LHCN-M2 (cell line): ENCODE measurements at places on chromosomes 1 and 21. TPM values are rescaled to one million over a fixed set of nuclear protein-coding genes. Genes with fewer than 3 reads are reported as not detected.

CELA2B gene
- total RNA-seq, result not detected in 2 replicates

DNA sequence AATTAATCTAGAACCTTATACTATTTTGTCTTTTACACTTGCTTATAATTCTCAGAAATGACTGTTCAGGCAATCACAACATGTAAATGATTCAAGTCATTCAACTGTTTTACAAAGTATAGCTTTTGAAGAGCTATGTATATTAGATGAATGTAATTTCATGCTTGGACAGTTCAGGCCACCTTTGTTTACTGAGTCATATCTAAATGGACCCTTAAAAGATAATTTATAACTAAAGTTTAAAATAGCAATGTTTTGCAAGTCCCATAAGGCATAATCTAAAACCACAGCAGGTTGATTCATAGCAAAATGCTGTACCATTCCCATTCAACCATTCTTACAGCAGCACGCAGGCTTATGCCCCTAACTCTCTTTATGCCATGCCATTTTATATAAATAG lies 64.8 kb downstream of the PIK3R3 start:
- DNase-seq, result no peak

SLC9C2 gene
- total RNA-seq, result not detected in 2 replicates

PALMD gene
- total RNA-seq, result 56.5 and 75.1 TPM in 2 replicates

DNA sequence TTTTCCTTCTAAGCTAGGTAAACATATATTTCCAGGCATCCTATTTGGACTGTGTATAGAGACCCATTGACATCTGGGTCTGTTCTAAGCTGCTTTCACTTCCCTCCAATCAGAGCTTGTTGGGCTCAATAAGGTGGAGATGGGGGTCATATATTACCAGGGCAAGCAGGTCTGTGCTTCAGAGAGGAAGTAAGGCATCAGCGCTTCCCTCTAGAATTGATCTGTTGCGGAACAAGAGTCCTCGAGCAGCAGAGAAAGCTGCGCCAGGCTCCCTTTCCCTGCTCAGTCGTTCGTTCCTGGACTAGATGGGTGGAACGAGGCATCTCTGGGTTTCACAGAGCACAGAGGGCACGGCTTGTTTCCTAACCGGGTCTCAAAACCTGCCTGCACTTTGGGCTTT lies 63.5 kb downstream of the DISC1 start:
- DNase-seq, result no peak

DNA sequence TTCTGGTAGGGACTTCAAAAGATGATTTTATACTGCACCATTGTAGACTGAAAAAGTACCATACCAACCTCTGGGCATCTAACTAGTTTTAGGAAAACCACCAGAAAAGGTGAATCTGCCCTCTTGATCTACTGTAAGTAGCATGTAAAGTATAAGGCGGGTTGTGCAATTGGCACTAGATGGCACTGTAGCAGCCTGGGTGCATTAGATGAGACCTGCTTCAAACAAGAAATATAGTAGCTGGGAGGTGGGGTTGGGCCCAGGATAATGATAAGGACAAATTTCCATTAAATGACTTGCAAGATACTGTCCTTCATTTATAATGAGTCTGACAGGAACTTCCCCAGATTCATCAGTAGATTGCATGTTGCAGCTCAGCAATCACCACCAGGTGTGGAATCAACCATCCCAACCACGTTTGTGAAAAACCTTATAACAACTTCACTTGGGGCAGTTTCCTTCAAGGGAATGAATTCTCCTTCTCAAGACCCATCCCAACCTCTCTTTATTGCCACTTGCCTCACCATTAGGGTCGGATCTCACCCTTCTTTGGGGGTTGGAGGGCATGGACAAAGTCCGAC lies 37.3 kb upstream of the IL10 start:
- DNase-seq, result peak; percentile 46

- DNase-seq, result no peak
Measured at GRCh38 chr1:153174624-153175023, 23.9 kb upstream of the SPRR2G start.

DNA sequence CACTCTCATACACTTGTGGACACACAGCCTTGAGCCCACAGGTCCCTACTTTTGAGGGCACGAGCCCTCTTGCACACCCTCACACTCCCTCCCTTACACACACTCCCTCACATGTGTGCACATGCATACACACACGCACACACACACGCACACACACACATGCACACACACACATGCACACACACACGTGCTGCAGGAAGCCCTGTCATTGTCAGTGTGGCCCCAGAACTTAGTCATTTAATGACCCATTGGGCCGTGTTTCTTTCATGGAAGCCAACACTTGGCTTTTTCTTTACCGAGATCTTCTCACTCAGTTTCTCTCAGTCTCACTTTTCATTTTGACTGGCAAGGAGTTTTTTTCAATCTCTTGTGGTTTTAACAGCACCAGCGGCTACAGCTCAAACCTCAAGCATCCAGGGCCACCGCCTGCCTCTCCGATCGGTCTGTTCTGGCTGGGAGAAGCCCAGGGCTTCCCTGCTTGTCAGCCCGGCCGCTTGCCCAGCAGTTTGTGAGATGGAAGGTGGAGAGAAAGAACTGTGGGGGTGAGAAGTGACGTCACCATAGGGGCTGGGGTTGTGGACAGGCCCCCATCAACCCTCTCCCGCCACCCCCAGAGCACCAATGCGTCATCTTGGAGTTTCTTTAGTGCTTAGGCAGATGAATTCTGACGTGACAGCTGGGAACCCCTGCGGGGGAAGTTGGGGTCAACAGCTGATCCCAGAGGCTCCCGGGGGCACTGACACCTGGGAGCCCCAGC lies 15.8 kb upstream of the TNFRSF8 start:
- DNase-seq, result peak; percentile 66

GRCh38 chr1:22452481-22452957 lies 868 bp downstream of the ZBTB40 start:
- DNase-seq, result peak; percentile 35

GRCh38 chr1:187157115-187157514 lies 328.4 kb downstream of the PLA2G4A start:
- DNase-seq, result no peak
